ENCODE measurements at places on chromosomes 12 and 14.

DNA sequence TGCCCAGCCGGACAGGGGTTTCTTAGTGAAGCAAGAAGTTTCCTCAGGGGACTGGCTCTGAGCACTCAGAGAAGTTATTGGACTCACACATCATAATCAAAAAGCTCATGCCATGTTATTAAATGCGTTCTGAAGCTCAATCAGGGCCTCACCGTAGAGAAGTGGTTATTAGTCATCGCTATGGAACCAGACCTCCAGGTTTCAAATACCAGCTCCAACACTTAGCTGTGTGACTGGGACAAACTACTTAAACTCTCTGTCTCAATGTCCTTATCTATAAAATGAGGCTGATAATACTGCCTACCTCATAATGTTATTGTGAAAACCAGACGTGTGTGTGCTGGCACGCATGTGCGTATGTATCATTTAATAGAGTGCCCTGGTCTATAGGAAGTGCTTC, 7.3 kb downstream of the STAT6 start:
- DNase-seq: no peak

- no peak for DNase-seq
Measured at GRCh38 chr14:97250931-97251330, 453.7 kb downstream of the VRK1 start.

- DNase-seq: no peak
Measured at GRCh38 chr14:51209457-51209856, 30.6 kb upstream of the TMX1 start.

DNA sequence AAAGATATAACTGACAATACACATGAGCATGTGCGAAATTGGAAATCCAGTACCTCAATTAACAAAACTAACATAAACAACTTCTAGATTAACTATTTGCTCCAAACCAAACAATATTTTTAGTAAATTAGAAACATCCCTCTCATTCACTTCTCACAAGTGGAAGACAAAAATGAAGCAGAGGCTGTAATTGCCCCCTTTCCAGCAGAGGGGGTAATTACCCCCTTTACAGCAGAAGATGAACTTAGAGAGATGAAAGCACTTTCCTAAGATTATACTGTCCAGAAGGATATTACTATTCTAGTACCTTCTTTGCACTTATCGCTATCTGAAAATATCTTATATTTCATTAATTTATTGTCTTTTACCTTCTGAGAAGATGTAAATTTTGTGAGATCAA, 1025.2 kb downstream of the FSCB start:
- no peak for DNase-seq

DNA sequence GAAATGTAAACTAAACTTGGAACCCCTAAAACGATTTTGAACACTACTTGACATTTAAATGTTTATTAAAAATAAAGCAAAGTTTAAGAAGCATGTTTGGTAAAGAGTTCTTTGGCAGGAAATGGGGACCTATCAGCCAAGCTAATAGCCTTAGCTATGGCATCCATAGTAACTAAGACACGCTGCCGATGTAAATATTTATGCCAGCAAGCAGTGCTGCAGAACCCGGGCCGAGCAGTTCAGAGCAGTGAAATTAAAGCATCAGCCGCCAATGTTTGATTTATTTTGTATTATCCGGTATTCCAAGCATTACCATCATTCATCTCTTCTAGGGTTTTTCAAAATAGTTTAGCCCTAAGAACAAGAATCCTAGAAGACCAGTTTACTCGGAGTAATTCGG, 61.6 kb downstream of the PPP2R5C start:
- DNase-seq: no peak

- DNase-seq: no peak
Measured at GRCh38 chr12:124795081-124795948, 68.3 kb downstream of the SCARB1 start.

DNA sequence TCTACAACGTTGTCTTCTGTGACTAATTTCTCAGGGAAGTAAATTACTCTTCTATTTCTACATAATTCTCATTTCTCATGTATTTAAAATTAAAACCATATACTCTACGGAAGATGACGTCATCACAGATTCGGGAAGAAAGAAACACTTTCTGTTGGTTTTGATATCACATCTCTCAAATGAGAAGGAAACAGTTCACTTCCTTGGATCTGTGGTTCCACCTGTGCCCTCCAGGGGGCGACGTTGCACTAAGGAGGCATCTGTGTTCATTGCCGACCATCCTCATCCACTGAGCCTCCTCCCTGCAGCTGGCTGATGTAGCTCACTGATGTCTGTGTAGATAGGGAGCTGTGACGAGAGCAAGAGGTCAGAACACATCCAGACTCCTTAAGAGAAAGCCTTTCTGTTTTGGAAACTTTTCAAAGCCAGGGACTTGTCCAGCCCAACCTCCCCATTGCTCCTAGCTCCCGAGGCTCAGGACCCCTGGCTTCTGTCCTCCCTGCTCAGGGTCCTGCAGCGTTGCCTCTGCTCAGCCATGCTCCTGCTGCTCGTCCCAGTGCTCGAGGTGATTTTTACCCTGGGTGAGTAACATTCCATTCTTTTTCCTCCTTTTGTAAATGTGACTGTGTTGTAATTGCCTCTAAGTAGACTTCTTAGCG, 172.7 kb upstream of the OR4E1 start:
- DNase-seq: peak; percentile 60

DNA sequence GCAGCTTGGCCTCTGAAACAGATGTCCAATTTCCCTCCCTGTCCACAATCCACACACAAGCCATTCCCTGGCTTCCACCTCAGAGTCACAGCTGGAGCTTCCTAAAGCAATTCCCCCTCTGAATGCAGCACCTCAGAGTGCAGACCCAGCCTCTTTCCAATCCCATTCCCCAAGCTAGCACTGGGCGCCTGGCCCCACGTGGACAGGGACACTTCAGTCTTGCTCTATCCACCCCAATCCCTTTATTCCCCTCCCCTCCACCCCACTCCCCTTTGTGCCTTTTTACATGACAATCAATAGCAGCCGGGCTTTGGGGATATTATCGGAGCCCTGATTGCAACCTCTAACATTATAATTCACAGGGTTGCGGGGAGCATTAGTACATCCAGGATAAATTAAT, 292.6 kb downstream of the TTC8 start:
- DNase-seq: no peak

DNA sequence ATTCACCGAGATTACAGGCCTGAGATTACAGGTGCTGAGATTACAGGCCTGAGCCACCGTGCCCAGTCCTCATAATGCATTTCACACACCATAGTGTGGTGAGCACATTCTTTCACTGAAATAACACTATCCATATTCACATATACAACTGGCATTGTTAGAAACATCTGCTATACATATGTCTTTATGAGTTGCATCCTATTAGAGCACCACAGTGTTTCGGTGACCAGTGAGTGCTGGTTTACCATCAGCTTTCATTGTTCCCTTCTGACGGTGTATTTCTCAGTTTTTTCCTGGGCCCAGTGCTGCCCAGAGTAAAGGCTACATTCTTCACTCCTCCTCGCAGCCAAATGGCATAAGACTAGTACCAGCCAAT, 96.2 kb upstream of the FGD4 start:
- DNase-seq: no peak

DNA sequence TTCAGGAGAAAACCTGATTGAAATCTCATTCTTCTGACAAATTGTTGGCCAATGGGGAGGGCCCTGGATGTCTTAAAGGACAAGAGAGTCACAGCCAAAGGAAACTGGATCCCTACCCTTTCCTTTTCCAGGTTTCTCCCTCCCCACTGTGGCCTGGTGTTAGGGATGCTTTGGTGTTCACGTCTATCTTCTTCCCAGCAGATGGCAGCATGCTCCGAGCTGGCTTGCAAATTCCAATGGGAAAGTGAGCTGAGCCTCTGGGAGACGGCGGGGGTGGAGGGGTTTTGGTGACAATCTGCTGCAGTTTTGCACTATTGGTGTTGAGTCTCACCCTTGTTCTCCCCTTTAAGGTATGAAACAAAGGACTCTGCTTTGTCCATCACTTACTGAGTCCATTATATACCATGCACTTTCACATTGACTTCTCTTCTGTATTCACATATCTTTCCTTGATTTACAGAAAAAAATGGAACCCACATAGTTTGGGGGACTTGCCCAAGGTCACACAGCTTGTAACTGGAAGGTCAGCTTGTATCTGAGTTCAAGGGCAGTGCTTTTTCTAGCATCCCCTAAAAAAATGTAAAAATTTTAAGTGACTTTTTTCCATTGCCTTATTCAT, 39.3 kb downstream of the CCDC177 start:
- DNase-seq: peak; percentile 38

DNA sequence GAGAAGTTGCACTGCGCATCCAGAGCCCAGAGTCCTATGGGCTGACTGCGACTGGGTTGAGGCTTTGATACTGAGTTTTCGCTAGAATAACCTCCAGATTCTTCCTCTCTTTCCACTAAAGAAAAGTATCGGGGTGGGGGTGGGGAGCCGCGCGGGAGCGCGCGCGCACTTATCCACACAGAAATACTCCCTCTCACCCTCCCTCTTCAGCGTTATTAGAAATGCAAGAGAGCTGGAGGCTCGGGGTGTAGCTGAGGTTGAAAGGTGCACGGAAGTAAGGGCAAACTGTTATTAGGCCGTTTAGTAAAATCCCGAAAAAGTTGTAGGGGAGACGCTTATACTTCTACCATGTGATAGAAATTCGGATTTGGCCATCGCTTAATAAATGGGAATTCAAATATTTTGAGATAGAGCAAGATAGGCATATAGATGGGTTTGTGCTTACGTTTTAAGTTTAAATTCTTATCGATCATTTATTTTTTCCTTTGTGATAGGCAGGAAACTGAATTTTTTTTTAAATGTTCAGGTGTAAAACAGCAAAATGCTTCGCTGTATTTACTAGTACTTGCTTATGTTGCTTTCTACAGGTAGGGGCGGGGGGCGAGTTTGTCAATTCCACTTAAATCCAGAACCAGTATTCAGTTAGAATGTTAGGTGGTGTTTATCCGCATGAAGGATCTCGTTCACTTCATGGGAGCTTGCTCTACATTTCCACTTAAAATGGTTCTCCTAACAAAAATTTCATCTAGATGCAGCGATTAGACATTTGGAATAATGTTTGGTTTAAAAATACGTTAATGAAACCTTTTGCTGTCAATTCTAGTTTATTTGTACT, 1.1 kb downstream of the ARHGAP5 start:
- peak; percentile 35 for DNase-seq

GRCh38 chr12:8123124-8123912, at the start of gene CLEC4A:
CLEC4A (plus strand) TSS chr12:8123617; CDS start chr12:8123879, 262 bp downstream.
- no peak for DNase-seq

DNA sequence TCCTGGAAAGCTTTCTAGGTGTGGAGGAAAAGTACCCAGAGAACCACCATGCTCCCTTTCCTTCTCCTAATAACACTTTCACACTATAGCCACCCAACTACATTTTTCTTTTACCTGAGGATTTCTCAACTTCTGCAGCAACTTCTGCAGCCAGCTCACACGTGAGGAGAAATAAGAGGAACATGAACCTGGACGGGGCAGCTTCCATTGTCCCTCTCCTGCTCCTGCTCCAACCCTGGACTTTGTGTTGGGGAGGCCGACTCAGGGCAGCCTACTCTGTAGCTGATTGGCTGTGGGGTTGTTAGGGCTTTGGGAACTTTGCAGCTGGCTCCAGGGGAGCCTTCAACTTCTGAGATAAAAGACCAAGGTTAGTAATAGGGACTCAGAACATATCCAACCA, at the start of gene ERP27:
Gene ERP27 (minus strand): TSS at position 237 of the 400 bp plus-strand sequence. CDS start 29 bp downstream, at position 208.
- DNase-seq: no peak

- no peak for DNase-seq
Measured at GRCh38 chr12:94174576-94174975, 26.2 kb downstream of the PLXNC1 start.

GRCh38 chr12:124663206-124663605, 95.8 kb upstream of the NCOR2 start:
- DNase-seq: no peak

DNA sequence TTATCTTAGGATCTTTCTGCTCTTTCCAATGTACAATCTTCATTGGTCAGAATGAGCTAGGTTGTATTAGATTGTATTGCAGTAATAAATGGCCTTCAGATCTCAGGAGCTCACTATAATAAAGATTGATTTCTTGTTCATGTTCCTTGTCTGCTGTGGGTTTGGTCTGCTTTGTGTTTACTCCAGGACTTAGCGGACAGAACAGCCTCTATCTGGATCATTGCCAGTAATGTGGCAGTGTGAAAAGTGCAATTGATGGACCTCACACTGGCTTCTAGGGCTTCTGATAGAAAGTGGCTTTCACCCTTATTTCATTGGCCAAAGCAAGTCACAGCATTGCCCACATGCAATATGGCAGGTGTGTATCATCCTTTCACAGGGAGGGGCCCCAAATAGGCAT, 81.2 kb downstream of the BTG1 start:
- DNase-seq: no peak

GRCh38 chr12:75798136-75798926, 233.2 kb downstream of the PHLDA1 start:
- DNase-seq: no peak

DNA sequence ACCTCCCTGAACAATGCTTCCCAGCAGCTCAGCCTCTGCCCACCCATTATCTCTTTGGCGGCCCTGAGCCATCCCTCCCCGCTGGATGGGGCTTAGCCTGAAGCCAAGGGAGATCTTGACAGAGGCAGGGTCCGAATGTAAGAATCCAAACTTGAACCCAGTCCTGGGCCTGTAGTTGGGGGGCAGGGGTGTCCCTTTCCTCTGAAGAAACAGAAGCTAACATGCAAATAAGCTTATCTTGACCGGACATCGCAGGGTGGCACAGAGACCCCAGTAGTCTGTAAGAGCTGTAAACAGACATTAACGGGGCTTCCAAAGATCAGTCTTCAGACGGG, 6.0 kb downstream of the DLK1 start:
- DNase-seq: no peak

DNA sequence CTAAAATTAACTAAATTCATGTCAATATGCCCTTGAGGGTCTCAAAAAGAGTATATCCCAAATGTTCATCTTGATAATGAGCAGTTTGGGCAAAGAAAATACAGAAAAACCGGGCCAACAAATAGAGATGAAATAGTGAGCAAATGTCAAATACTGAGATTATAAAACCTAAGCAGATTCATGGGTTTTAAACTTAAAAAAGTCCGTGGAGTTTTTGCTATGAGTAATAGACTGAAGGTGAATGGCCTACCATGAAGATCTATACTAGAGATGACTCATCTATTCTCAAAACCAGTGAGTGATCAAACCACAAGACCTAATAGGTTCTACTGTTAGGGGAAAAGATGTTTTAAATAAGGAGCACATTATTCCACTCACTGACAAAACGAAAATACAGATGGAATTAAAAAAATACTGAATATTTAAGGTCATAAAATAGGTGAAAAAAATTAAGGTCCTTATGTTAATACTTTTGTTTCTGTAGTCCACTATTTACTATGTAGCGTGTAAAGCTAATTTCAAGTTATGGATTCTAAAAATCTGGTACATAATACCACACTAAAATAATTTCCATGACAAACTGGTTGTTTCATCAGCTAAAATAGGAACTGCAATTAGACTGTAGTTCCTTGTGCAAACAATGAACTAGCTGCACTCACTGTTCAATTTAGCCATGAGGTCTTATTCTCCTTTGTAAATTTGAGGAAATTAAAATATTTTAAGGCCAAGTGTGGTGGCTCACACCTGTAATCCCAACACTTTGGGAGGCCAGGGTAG, 5.0 kb downstream of the HNRNPC start:
- no peak for DNase-seq

DNA sequence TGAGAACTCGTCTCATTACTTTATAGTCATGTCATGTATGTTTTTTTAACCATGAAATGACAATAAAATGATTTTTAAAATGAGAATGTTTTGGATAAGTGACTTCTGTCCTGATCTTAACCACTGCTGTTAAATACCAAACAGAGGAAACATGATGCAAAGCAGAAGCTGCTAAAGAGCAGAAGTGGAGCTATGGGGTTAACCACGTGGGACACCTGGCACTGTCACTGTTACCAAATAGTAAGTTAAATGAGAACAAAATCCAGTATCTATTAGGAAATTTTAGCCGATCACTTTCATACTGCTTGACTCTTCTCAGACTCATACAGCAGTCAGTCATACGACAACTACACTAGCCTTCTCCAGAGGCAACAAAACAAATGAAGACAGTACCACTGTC, 82.4 kb downstream of the SCAF11 start:
- DNase-seq: no peak

Measured in posterior cingulate gyrus (tissue), 11 donors.